DMS53 (cell line): ENCODE measurements at places on chromosomes 16 and 17.

- DNase-seq, result no peak
Measured at GRCh38 chr17:44920565-44920940, 5.3 kb upstream of the GFAP start.

DNA sequence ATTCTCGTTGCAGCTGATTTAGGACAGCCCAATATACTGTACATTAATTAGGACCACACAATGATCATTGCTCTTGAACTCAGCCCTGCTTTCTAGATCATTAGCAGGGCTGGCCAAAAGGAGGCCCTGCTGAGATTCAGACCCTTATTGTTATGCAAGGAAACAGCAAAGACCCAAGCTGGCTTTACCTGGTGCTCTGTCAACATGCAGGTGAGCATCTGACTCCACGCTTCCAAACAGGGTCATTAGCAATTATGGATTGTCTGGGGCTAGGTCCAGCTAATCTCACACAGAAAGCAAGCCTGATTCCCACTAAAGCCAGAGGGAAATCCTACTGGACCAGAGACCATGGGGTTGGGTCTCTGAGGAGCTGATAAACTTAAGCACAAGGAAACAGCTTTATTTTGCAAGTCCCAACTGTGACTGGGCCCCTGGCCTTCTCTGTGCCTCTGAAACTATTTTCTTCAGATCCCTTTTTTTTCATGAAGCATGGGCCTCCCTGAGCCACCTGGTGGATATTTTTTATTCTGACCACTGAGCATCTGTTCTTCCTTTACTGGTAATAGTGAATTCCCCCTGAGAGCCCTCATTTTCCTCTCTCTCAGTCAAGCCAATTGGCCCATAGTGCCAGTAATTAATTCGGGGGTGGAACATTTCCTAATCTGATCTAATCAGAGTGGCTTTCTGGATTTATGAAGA lies 236.1 kb downstream of the GRIN2A start:
- DNase-seq, result no peak

DNA sequence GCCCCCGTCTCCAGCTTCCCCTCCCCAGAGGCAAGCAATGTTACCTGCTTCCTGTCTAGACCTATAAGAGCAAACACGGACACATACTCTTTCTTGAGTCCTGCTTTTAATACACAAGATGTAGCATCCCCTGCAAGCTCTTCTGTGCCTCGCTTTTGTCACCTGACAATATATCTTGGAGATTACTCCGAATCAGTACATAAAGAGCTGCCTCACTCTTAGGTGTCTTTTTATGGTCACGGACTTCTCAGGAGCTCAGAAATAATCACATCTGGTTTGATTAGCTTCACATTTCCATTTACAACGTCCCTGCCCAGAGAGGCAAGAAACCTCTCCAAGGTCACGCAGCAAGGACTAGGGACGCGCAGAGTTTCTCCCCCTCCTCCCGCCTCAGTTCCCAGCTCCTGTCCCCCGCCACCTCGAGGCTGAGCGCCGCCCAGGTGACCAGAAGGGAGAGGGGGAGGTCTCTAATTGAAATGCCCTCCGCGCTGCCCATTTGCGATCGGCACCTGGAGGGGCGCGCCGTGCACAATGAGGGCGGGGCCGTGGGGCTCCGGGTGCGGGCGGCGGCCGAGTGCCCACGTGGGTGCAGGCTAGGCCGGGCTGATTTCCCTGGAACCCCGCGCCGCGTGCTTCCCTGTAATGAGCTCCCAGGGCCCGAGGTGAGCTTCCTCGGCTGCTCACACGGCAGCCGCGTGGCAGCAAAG lies 13.8 kb upstream of the SEZ6 start:
- peak; percentile 75 for DNase-seq

DNA sequence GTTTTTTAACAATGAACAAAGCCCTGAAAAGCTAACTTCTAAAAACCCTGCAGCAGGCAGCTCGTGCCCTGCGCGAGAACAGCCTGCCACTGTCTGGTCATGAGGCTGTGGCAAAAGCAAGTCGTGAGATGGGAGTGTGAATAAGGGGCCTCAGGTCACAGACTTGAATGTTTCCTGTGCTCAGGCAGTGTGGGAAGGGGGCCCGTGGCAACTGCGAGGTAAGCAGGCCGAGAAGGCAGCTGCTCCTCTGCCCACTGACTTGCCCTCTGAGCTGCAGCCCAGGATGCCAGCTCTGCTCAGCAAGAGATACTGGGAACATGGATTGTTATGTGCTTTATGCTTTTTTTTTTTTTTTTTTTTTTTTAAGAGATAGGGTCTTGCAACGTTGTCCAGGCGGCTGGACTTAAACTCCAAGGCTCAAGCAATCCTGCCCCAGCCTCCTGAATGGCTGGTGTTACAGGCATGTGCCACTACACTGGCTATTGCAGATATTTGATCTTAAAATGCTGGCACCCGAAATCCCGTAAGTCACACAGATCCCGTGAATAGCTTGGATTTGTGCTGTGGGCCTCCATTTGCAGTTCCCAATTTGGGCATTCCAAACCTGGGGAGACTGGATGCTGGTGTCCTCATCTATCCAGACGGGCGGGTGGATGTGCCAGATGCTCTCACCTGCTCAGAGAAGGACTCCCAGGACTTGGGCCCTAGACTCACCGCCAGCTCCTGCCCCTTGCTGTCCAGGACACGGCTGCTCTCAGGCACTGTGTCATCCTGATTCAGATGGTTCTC lies 44.0 kb downstream of the UBN1 start:
- DNase-seq, result no peak

DNA sequence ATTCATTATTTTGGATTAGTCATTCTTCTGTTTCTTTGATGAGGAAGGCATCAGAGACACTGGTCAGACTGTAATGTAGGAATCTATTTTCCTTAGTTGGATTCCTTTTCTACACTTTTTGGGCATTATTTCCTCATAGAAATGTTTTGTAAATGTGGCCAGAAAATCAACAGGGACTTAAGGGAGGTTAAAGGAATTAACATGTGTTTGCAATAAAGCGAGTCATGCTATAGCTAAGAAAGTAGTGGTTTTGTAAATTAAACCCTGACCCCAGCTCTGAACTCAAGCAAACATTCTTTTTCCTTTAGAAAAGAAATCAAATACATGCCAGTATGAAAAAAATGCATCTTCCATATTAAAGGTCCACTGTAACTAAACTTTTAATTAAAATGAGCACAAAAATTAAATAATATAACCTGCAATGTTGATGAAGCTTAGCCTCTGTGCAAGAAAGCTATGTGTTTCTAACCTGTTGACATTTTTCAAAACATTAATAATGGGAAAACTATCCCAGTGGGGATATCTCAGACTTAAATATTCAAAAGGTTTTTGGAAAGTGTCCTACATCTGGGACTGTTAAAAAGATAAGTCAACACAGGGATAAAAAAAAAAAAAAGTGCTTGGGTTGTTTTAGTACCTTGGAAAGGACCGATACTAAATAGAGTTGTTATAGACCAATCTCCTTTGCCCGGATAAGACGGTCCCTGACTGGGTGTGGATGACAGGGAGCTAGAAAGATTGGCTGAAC lies 428.0 kb downstream of the CA10 start:
- DNase-seq, result no peak

- peak; percentile 15 for DNase-seq
Measured at GRCh38 chr17:79028496-79029326, 4.7 kb downstream of the C1QTNF1 start.

DNA sequence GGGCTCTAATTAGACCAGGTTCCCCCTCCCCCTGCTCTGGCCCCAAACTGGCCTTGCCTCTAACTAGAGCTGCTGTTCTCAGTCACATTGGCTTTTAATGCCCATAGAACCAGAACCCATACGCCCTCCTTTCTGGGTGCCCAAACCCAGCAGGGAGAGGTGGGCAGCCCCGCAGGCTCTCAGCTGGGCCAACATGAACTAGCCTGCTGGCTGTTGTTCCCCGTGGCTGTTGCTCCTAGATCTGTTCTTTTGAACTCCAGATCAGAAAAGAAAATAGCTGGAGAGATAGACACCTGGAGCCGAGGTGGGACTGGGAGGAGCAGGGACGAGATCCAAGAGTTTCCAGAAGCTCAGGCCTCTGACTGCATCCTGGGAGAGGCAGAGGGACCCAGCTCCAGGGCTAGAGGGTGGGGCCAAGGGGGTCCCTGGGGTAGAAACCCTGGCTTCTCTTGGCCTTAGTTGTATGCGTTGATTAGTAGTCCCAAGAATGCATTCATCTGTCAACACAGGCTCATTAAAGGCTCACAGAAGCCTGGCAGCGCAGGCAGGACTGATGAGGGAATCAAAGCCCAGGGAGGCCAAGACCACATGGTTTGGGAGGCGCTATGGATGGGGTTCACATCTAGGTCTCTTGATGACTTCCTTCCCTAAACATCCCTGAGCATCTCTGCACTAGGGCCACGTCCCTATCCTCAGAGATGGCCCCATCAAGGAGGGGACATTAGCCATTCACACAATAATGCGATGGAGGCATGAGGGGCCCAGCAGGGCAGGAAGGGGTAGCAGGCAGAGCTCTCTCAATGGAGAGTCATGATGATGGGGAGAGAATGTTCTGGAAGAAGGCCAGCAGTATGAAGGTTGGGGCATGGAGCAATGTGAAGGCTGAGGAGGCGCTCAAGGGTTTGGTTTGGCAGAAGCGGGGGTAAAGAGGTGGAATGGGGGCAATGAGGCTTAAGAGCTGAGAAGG lies 1.3 kb upstream of the CPSF4L start:
- DNase-seq, result no peak

DNA sequence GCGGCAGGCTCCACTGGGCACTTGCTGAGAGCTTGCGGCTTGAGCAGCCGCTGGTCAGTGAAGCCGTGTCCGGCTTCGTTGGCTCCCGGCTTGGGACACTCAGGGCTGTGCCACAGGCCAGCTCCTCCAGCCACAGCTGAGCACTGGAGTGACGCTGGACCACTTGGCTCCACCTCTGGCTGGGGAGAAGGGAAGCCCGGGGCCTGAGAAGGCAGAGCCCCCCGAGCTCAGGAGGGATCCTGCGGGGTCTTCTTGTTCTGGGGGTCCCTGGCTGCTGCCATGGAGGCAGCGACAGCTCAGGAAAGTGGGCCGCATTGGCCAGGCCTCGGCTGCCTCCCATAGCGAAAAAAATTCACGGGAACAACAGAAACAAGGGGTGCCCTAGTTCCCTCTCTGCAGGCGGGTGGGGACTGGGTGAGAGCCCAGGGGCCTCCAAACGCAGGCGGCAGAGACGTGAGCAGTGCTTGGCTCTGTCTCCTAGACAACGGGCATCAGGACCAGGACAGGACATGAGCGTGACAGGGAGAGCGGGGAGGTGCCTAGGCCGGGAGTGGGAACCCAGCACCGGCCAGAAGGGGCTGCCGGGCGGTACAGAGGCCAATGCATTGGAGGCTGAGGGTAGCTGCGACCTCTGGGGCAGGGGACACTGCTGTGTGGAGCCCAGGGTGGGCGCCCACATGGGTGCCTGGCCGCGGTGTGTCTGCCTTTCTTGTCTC lies 37.7 kb downstream of the SLC7A5 start:
- no peak for DNase-seq

GRCh38 chr16:88826070-88826840 lies 14.5 kb upstream of the APRT start:
- DNase-seq, result no peak

GRCh38 chr17:38871247-38872015 lies 1.6 kb downstream of the LASP1 start:
- DNase-seq, result peak; percentile 89

- DNase-seq, result no peak
Measured at GRCh38 chr16:12304861-12305596, 328.5 kb downstream of the SNX29 start.

DNA sequence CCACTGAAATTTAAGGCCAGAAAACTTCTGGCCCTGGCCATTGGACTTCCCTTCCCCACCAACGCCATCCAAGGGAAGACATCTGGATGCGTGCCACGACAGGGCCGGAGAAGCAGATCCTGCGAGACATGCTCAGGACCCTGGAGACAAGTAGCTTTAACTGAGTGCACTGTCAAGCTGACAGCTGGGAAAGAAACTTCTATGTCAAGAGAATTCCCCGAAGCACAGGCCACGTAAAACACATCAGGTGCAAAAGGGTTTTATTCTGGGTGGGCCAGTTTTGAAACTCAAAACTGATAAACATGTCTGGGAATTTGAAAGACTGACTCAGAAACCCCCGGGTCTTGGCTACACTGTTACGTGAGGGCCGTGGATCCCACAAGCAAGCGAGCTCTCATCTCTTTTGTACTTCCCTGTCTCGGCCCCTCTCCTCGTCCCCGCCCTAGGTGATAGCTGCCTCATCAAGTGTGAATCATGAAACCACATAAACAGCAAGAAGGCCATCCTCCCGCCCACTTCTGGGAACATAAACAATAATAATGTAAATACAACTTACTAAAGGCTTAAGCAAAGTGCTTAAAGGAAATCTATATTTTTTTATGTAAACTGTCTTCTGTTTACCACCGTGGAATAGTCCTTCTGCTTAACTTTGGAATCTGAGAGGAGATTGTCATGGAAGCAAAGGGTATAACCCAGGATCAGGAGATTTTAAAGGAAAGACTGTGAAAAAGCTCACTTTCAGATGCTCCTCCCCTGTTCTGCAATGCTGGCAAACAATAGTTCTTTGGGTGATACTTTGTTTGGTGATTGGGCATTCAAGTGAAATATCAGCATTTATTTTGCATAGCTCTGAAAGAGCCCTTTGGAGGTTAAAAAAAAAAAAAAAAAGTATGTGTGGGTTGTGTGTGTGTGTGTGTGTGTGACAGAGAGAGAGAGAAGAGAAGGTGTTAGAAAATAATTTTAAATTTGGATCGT lies 406.0 kb upstream of the MAF start:
- peak; percentile 67 for DNase-seq

GRCh38 chr17:81514489-81514738 lies 1.8 kb upstream of the ACTG1 start:
- DNase-seq, result no peak

- no peak for DNase-seq
Measured at GRCh38 chr16:75081179-75081859, 35.3 kb downstream of the LDHD start.

- DNase-seq, result no peak
Measured at GRCh38 chr17:64240261-64240740, 22.8 kb downstream of the TEX2 start.

DNA sequence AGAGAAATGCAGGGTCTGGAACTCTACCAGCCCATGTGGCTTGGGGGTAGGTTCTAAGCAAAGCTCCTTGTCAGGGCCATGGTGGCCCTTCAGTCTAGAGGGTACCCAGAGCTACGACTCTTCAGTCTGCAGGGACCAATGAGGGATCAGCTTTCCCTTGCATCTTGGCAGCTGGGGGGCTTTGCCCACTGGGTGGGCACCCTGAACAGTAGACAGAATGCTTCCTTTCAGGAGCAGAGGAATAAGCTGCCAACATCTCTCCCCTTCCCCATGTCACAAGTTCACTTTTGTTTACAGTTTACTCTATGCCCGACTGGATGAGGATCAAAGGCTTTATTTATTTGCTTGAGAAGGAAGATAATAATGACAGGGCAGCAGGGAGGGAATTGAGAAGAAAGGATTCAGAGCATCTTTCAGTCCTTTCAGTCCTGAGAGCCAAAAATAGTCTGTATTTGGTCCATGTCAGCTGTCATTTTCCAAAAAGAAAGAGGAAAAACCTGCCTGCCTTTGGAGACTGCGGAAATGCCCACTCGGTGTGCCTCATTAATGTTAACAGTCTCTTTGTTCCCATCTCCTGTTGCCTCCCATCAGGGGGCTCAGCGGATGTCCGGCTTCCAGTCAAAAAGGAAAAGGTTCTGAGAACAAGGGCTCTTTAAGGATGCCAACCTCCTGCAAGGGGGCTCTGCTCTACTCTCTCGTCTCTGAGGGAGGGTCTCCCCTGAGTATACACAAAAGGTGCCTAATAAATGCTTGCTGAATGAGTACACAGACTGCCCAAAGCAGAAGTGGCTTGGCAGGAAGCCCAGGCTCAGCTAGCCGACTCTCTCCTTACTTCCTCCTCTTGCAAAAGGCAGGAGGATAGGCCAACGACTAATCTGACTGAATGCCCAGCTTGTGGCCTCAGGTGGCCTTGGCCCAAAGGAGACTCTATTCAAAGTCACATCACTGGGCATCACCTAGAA lies 17.1 kb downstream of the TRAF4 start:
- peak; percentile 48 for DNase-seq

GRCh38 chr17:2085648-2085949 lies 30.7 kb downstream of the HIC1 start:
- no peak for DNase-seq
